ENCODE measurements at places on chromosomes 7 and 10.

- DNase-seq = no peak
Measured at GRCh38 chr10:1214071-1214675, 158.0 kb downstream of the WDR37 start.

DNA sequence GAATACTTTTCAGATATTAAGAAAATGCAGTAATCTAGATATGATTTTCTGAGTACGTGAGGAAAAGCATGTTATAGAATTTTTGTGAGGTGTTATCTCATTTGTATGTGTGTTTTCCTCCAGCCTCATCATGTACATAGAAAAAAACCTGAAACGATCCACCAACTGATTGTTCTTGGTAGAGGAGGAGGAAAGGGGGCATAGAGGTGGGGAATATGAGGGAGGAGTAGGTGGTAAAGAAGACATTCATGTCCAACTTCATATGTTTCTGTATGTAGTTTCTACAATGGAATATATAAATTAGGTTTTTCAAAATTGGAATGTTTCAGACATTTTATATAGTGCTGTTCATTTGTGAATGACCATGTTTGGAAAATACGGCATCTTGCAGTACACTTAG, 109.4 kb downstream of the TRIM24 start:
- no peak for DNase-seq

DNA sequence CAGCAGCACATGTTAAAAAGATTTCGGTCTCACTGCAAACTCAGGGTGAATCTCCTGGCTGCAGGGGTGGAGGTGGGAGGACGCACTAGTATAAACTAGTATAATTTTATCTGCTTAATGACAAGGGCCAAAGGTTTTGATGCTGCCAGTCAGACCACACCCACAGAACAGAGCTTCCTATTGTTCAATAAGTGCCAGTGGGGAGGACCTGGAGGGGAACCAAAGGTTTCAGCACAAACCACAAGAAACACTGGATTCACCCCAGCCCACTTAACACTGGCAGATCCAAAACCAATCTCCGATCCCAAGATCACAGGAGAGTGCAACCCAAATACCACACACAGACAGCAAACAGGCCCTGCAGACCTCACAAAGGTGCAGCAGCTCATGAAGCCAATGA, 6.6 kb downstream of the VOPP1 start:
- DNase-seq = no peak

DNA sequence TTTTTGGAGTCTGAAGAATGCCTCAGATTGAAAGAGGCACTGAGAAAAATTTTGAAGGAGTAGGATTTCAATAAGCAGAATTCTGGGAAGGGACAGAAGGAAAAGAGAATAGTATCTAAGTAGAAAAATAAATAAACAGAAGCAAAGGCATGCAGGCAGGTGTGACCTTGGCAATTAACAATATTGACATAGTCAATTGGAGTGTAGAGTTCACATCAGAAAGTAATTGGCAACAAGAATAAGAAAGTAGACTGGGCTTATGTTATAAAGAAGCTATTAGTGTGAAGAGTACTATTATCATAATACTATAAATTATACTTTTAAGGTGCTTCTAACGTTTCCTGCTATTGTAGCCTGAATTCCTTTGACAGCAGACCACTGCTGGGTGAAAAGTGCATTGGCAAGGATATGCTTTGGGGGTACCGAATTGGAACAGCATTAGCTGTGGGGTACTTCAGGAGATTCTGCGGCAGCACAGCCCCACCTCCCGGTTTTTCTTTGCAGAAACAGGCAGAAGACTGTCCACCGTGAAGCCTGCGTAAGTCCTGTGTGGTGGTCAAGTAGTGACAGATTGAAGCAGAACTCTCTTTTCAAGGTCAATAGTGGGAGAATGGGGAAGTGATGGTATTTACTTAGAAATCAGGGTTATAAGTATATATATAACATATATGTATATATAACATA, 357.0 kb downstream of the THSD7A start:
- DNase-seq = no peak

DNA sequence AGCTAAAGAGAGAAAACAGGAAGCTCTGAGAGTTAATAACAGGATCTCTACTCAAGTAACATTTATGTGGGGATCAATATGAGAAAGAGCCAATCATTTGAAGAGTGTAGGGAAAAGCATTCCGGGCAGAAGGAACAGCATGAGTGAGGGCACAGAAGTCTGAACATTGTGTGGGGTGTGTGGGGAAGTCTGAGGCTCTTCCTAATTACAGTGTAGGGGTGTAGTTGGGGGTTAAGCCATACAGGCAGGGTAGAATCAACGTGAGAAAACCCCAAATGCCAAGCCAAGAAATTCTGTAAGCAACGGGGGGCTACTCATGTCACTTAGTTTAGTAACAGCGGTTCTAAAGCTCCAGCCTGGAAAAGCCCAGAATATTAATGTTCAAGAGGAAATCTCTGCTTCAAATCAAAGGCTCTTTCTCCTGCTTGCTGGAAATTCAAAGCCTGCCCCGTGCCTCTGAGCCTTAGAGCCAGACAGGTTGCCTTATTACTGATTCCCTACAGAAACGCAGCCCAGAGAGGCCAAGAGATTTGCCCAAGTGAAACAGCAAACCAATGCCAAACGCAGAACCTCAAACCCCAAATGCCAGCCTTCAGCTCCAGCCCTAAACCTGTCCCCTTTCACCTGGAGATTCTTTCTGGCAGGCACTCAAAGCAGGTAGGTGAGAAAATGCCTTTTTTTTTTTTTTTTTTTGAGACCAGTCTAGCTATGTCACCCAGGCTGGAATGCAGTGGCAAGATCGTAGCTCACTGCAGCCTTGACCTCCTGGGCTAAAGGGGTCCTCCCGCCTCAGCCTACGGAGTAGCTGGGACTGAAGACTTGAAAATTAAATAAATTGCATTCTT, 36.1 kb downstream of the DNAJB12 start:
- DNase-seq = no peak

- DNase-seq = no peak
Measured at GRCh38 chr10:98254234-98254974, 13.6 kb downstream of the LOXL4 start.

Data from stimulated activated CD8-positive, alpha-beta memory T cell treated with anti-CD3 and anti-CD28 coated beads, Interleukin-7, amount 100 ng/mL, for 24 hours (primary cell).